Aortic smooth muscle cell (primary cell): ENCODE measurements at places on chromosomes 2 and 18. TPM values are rescaled to one million over a fixed set of nuclear protein-coding genes. Genes with fewer than 3 reads are reported as not detected.

WDSUB1 gene
- 5.8 and 6.5 TPM in 2 replicates for total RNA-seq

NLRC4 gene
- not detected in 2 replicates for total RNA-seq

SIX3 gene
- total RNA-seq, result not detected in 2 replicates

TMEM163 gene
- 0.26 and 0.81 TPM in 2 replicates for total RNA-seq

REG3A gene
- total RNA-seq, result not detected in 2 replicates

TBR1 gene
- total RNA-seq, result under 0.01 TPM in 1 of 2 replicates, not detected in the other

NT5DC4 gene
- total RNA-seq, result not detected in 2 replicates

RAX gene
- not detected in 2 replicates for total RNA-seq

TRAPPC12 gene
- 64.2 and 72.4 TPM in 2 replicates for total RNA-seq

STPG4 gene
- total RNA-seq, result 0.44 and 0.53 TPM in 2 replicates

TMEFF2 gene
- total RNA-seq, result 0.26 and 0.31 TPM in 2 replicates

UGT1A9 gene
- not detected in 2 replicates for total RNA-seq

MATN3 gene
- 0.26 and 0.44 TPM in 2 replicates for total RNA-seq

ABCB11 gene
- not detected in 2 replicates for total RNA-seq

CRYGD gene
- total RNA-seq, result not detected in 2 replicates

HOXD11 gene
- not detected in 2 replicates for total RNA-seq

MOGAT1 gene
- not detected in 2 replicates for total RNA-seq

TMEM178A gene
- total RNA-seq, result 1.5 and 1.7 TPM in 2 replicates

EHBP1 gene
- total RNA-seq, result 34.6 and 43.5 TPM in 2 replicates

RBM43 gene
- 5.9 and 8.0 TPM in 2 replicates for total RNA-seq

RTKN gene
- 14.3 and 15.8 TPM in 2 replicates for total RNA-seq
